Activated T-cell treated with anti-CD3 and anti-CD28 coated beads for 4 hours (primary cell): ENCODE measurements at places on chromosomes 1 and 21.

- DNase-seq, result no peak
Observed at GRCh38 chr1:151989211-151989862, 4.3 kb downstream of the S100A10 start.

GRCh38 chr1:93178418-93178817 is 1.8 kb downstream of the TMED5 start:
- DNase-seq, result no peak

- DNase-seq, result no peak
Observed at GRCh38 chr1:38608202-38608864, 251.2 kb downstream of the RRAGC start.

DNA sequence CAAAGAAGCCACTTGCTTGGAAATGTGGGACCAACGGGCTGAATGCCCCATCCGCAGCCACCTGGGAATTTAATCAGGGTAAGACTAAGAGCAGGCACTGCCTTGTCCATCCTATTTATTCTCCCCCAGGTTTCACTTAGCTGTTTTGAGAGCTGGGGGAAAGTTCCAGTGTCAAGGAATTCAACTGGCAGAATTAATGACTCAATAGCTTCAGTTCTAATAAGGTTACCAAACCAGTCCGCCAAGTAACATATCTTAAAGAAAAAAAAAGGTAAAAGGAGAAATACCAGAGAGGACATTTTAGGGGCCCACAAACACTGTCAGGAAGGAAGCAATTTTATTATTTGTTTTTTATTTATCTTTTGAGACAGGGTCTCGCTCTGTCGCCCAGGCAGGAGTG is 157.6 kb upstream of the SOD1 start:
- DNase-seq, result no peak

GRCh38 chr1:211331011-211331709 is 4.5 kb downstream of the TRAF5 start:
- no peak for DNase-seq

- DNase-seq, result no peak
Observed at GRCh38 chr1:42017259-42017658, 98.5 kb upstream of the HIVEP3 start.

GRCh38 chr21:36636016-36636415 is 62.9 kb upstream of the SIM2 start:
- no peak for DNase-seq

GRCh38 chr1:171247501-171247900 is 793 bp upstream of the FMO1 start:
- DNase-seq, result no peak
